Activated naive CD8-positive, alpha-beta T cell treated with anti-CD3 and anti-CD28 coated beads for 36 hours (primary cell): ENCODE measurements at places on chromosomes 16 and 17. TPM values are rescaled to one million over a fixed set of nuclear protein-coding genes. Genes with fewer than 3 reads are reported as not detected.

Gene ABCA3
- 3.5 TPM for total RNA-seq

Gene MYH1
- total RNA-seq = not detected

Gene AOC2
- total RNA-seq = 2.6 TPM

Gene KLHL10
- total RNA-seq = 0.30 TPM

Gene MMP25
- 0.99 TPM for total RNA-seq

Gene NETO2
- total RNA-seq = 6.2 TPM

- H3K4me3 ChIP-seq = no peak overlapping the region
- H3K27me3 ChIP-seq = peaks cover 40% of the 10 kb centered on the region
- H3K4me1 ChIP-seq = peaks cover 39% of the 10 kb centered on the region
- H3K27ac ChIP-seq = peak overlapping the region; percentile 29
These were observed 13.2 kb upstream of the TMEM100 start for GRCh38 chr17:55735731-55736405.

DNA sequence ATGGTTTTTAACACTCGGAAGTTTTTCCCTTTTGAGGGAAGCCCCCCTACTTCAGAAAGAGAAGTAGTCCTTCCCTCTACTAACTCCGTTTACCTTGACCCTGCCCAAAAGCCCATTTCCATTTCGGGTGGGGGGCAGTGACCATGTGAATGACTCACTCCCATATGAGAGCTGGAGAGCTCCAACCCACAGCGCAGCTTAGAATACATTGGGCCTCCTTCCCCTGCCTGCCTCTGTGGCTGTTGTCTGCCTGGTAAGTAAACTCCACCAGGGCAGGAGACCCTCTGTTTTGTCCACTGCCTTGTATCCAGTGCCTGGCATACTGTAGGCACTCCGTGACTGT lies 985 bp downstream of the SGSM2 start:
- DNase-seq = peak; percentile 13
- H3K27me3 ChIP-seq = no peaks in the 10 kb centered on the region
- peaks cover 9% of the 10 kb centered on the region for H3K36me3 ChIP-seq
- peak overlapping the region; percentile 67 for H3K27ac ChIP-seq
- H3K4me1 ChIP-seq = peaks cover 22% of the 10 kb centered on the region

DNA sequence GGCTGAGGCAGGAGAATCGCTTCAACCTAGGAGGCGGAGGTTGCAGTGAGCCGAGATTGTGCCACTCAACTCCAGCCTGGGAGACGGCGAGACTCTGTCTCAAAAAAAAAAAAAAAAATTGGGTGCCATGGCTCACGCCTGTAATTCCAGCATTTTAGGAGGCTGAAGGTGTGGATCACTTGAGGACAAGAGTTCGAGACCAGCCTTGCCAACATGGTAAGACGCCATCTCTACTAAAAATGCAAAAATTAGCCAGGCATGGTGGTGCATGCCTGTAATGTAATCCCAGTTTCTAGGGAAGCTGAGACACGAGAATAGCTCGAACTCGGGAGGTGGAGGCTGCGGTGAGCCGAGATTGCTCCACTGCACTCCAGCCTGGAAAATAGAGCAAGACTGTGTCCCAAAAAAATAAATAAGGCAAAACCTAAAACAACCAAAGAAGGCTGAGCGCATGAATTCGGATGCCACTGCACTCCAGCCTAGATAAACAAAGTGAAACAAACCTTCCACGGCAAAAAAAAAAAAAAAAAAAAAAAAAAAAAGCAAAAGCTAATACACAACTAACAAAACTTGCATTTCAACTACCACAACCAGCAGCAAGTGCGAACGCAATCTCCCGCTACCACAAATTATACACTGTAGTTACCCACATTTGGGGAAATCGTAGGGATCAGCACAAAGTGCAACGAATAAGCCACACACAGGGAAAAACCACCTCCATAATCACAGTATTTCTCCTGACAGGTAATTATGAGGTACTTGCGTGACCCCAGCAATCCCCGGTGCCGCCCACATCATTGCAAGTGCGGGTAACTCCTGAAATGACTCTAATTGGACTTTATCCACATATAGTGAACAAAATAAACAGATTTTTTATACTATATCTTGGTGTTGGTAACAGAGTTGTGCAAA lies 25.6 kb downstream of the TEX14 start:
- peaks cover 7% of the 10 kb centered on the region for H3K4me1 ChIP-seq
- H3K27me3 ChIP-seq = peaks cover 8% of the 10 kb centered on the region
- no peak overlapping the region for H3K27ac ChIP-seq
- no peaks in the 10 kb centered on the region for H3K36me3 ChIP-seq

DNA sequence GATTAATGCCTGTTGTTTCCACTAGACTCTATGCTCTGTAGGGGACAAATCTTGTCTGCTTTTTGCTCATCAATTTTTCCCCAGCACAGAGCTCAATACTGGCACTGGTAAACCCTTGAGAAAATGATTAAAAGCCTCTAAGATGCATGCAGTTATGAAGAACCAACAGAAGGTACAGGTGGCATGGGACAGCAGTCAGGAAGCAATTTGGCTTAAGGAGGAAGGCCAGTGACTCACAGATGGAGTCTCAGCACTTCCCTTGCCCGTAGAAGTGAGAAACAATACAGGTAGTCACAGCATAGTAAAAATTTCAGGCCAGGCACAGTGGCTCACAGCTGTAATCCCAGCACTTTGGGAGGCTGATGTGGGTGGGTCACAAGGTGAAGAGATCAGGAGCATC lies 504.7 kb upstream of the RBFOX1 start:
- H3K36me3 ChIP-seq = no peaks in the 10 kb centered on the region
- H3K4me3 ChIP-seq = no peak overlapping the region
- H3K27ac ChIP-seq = no peak overlapping the region
- no peaks in the 10 kb centered on the region for H3K27me3 ChIP-seq
- H3K4me1 ChIP-seq = no peaks in the 10 kb centered on the region
- no peak for DNase-seq

DNA sequence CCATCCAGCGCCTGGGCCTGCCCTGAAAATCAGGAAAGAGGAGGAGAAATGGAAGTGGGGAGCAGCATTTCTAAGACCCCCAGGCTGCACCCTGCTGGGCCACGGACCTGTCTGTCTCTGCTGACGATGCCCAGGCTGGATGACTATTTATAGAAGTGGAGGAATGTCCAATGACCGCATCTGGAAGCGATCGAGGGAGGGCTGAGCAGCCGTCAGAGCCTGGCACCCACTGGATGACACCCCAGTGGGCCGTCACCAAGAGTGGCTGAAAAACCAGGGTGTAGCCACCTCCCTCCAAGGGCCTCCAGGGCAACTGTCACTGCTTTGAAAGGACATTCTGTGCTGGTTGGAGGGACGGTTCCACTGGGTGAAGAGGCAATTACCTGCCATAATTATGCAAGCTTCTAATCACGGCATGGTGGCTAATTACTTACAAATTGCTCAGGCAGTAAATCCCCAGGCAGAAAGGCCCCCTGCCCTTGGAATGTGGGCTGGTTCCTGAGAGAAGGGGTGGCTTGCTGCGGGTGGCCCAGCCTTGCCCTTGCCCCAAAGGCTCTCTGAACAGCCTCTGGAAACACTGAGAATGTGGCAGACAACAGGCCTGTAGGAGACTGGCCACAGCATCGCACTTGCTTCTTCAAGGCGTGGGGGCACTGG lies 332.1 kb downstream of the C16orf95 start:
- no peak for DNase-seq
- H3K27me3 ChIP-seq = peaks cover 7% of the 10 kb centered on the region
- H3K27ac ChIP-seq = no peak overlapping the region
- no peak overlapping the region for H3K4me3 ChIP-seq

DNA sequence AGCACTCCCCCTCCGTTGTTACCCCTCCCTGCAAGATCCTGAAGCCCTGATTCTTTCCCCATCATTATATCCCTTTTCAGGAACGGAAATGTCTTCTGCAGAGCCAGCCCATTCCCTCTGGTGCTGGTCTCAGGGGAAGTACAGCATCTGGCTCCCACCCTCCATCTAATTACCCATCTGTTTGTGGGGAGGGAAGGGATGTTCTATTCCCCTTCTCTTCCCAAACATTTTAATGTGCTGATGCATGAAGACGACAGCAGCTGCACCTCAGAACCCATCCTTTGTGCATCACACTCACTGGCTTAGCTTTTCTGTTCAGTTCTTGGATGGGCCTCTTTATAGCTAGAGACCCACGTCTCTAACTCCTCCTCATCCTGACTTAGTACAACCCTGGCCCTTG lies 367.2 kb downstream of the CDH13 start:
- H3K27me3 ChIP-seq = no peaks in the 10 kb centered on the region
- H3K27ac ChIP-seq = no peak overlapping the region
- H3K4me3 ChIP-seq = no peak overlapping the region
- no peaks in the 10 kb centered on the region for H3K4me1 ChIP-seq

DNA sequence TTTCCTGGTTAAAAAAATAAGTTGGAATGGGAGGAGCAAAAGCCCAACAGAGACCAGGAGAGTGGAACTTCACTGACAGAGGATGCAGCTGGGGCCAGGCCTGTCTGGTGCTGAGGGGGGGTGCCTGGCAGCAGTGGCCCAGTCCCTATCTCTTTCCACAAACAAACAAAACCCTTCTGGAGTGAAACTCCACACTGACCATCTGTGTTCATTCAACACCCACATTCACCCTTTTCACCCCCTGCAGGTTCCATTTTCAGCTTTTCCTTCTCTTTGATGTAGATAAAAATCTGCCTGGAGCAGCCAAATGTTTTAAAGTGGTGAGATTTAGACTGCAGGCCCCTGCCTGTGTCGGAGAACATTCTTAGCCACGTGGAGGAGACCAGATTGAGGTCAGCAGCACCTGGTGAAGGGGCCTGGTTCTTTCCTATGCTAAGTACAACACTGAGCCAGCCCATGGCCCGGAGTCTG lies 161.4 kb upstream of the CDH11 start:
- H3K36me3 ChIP-seq = no peaks in the 10 kb centered on the region
- no peak overlapping the region for H3K27ac ChIP-seq
- no peak overlapping the region for H3K4me3 ChIP-seq
- no peaks in the 10 kb centered on the region for H3K27me3 ChIP-seq

- no peak overlapping the region for H3K4me3 ChIP-seq
- H3K4me1 ChIP-seq = no peaks in the 10 kb centered on the region
- no peaks in the 10 kb centered on the region for H3K36me3 ChIP-seq
- DNase-seq = no peak
These were observed 56.3 kb upstream of the DHX40 start for GRCh38 chr17:59508999-59509625.

- no peaks in the 10 kb centered on the region for H3K4me1 ChIP-seq
- H3K36me3 ChIP-seq = no peaks in the 10 kb centered on the region
- no peak for DNase-seq
- H3K27ac ChIP-seq = no peak overlapping the region
- peaks cover 18% of the 10 kb centered on the region for H3K27me3 ChIP-seq
- no peak overlapping the region for H3K4me3 ChIP-seq
These were observed 14.2 kb downstream of the CTRB2 start for GRCh38 chr16:75192606-75193264.

DNA sequence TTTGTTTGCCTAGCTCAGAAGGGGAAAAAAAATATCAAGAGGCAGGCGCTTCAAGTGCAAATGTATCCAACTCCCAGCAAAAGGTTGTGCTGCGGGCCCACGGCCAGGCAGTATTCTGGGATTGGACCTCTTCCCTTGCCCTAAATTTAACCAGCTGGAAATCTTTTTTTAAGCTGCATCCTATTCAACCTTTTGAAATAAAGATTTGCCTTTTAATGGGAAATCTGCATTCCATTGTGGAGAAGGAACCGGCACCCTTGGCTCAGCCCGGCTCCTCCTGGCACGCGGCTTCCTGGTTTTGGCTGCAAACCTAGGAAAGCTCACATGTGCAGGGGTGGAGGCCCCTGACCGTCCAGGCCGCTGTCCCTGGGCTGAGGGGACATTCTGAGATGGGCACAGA lies 38.8 kb upstream of the ENPP7 start:
- no peaks in the 10 kb centered on the region for H3K36me3 ChIP-seq
- H3K4me3 ChIP-seq = no peak overlapping the region
- DNase-seq = no peak

DNA sequence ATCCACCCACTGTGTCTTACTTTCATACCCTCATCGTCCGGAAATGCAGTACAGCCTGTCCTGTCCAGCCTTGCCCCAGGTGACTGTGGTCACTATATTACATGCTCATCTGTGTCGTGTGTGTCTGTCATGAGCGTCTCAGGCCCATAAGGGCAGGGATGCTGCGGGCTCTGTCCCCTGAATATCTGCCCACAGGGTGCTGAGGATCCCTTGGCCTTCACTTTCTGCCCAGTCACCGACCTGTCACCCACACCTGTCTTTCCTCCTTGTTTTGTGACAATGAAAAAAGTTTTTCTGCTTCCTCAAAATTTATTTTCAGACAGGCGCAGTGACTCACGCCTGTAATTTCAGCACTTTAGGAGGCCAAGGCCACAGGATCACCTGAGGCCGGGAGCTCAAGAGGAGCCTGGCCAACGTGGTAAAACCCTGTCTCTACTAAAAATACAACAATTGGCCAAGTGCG lies 1.4 kb upstream of the CTRB1 start:
- no peak for DNase-seq
- peak overlapping the region; percentile 12 for H3K27ac ChIP-seq
- peaks cover 22% of the 10 kb centered on the region for H3K4me1 ChIP-seq
- H3K4me3 ChIP-seq = no peak overlapping the region

GRCh38 chr17:73189417-73190099 lies 3.3 kb upstream of the COG1 start:
- peaks cover 13% of the 10 kb centered on the region for H3K4me1 ChIP-seq
- DNase-seq = no peak
- H3K36me3 ChIP-seq = peaks cover 3% of the 10 kb centered on the region
- H3K27ac ChIP-seq = no peak overlapping the region
- H3K27me3 ChIP-seq = no peaks in the 10 kb centered on the region
- H3K4me3 ChIP-seq = no peak overlapping the region

DNA sequence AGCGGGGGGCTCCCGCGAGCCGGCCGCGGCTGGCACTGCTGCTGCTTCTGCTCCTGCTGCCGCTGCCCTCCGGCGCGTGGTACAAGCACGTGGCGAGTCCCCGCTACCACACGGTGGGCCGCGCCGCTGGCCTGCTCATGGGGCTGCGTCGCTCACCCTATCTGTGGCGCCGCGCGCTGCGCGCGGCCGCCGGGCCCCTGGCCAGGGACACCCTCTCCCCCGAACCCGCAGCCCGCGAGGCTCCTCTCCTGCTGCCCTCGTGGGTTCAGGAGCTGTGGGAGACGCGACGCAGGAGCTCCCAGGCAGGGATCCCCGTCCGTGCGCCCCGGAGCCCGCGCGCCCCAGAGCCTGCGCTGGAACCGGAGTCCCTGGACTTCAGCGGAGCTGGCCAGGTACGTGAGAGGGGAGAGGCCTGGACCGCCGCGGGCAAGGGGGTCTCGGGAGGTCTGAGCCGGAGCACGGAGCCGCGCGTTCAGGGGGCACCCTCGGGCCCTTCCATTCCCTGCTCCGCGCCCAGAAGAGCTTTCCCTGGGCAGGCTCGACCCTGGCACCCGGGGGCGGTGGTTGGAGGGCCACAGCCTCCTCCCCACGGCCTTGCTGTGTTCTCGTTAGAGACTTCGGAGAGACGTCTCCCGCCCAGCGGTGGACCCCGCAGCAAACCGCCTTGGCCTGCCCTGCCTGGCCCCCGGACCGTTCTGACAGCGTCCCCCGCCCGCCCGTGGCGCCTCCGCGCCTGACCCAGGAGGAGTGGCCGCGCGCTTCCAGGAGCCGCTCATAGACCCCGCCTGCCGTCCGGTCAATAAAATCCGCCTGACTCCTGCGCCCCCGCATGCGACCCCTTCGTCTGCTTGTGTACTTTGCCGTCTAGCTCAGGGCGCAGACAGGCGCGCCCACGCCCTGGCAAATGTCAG lies 591 bp downstream of the NPW start:
- peaks cover 41% of the 10 kb centered on the region for H3K27me3 ChIP-seq
- H3K27ac ChIP-seq = no peak overlapping the region
- peaks cover 4% of the 10 kb centered on the region for H3K36me3 ChIP-seq
- H3K4me1 ChIP-seq = peaks cover 14% of the 10 kb centered on the region
